ENCODE measurements at places on chromosomes 2 and 18. TPM values are rescaled to one million over a fixed set of nuclear protein-coding genes. Genes with fewer than 3 reads are reported as not detected.

Gene ABCB11
- not detected for total RNA-seq

Gene GPR45
- total RNA-seq: not detected

Gene RNU2-63P
- total RNA-seq: 2.7 TPM

Gene EIF2B4
- total RNA-seq: 44.0 TPM

Gene SKOR2
- not detected for total RNA-seq
